SK-N-SH (cell line): ENCODE measurements at places on chromosomes 12 and 14. TPM values are rescaled to one million over a fixed set of nuclear protein-coding genes. Genes with fewer than 3 reads are reported as not detected.

Gene METTL25
- polyA plus RNA-seq: 3.0 and 3.2 TPM in 2 replicates

Gene KLHL28
- 0.72 and 1.3 TPM in 2 replicates for polyA plus RNA-seq

Gene CDH24
- polyA plus RNA-seq: 30.8 and 36.7 TPM in 2 replicates

Gene EXOC3L4
- 0.21 and 0.46 TPM in 2 replicates for polyA plus RNA-seq

GRCh38 chr12:105025890-105026289 lies 39.8 kb downstream of the NOPCHAP1 start:
- no peak overlapping the region for H3K27ac ChIP-seq
- H3K4me1 ChIP-seq: peaks cover 6% of the 10 kb centered on the region
- H3K36me3 ChIP-seq: peaks cover 13% of the 10 kb centered on the region
- H3K27me3 ChIP-seq: no peaks in the 10 kb centered on the region
- H3K4me3 ChIP-seq: no peak overlapping the region

DNA sequence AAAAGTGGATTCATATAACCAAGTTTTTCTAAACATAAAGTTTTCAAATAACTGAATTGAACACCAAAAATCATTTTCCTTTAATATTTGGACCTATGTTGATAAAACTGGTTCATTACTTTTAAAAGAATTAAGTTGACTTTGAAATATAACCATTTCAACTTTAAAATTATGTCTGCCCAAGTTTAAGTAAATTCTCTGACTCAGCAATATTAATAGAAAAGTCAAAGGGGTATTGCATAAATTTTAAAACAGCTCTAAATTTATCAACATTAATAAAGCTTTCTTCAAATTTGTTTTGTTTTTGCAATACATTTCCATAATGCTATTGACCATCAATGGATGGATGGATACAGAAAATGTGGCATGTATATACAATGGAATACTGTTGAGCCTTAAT lies 168.4 kb upstream of the GARIN6 start:
- H3K27ac ChIP-seq: no peak overlapping the region
- no peak overlapping the region for H3K4me3 ChIP-seq
- no peaks in the 10 kb centered on the region for H3K27me3 ChIP-seq
- H3K4me1 ChIP-seq: no peaks in the 10 kb centered on the region
- no peaks in the 10 kb centered on the region for H3K36me3 ChIP-seq
- no peak for DNase-seq

- H3K27ac ChIP-seq: no peak overlapping the region
- no peaks in the 10 kb centered on the region for H3K36me3 ChIP-seq
- no peak for DNase-seq
- no peaks in the 10 kb centered on the region for H3K27me3 ChIP-seq
- no peak overlapping the region for H3K4me3 ChIP-seq
Observed at GRCh38 chr12:74515849-74516248, 21.8 kb upstream of the ATXN7L3B start.

GRCh38 chr12:90090929-90091651 lies 382.5 kb upstream of the ATP2B1 start:
- peaks cover 18% of the 10 kb centered on the region; the same call in 1 of the 2 replicates for H3K4me1 ChIP-seq
- no peaks in the 10 kb centered on the region for H3K27me3 ChIP-seq
- no peaks in the 10 kb centered on the region for H3K36me3 ChIP-seq
- no peak overlapping the region for H3K27ac ChIP-seq
- no peak for DNase-seq
- H3K4me3 ChIP-seq: no peak overlapping the region

- no peak overlapping the region for H3K27ac ChIP-seq
- H3K27me3 ChIP-seq: no peaks in the 10 kb centered on the region
- H3K4me1 ChIP-seq: no peaks in the 10 kb centered on the region
- no peak overlapping the region for H3K4me3 ChIP-seq
- DNase-seq: no peak
Observed at GRCh38 chr14:39827901-39828655, 395.8 kb upstream of the FBXO33 start.

- H3K4me3 ChIP-seq: no peak overlapping the region
- H3K36me3 ChIP-seq: no peaks in the 10 kb centered on the region
- no peaks in the 10 kb centered on the region for H3K27me3 ChIP-seq
- no peak overlapping the region for H3K27ac ChIP-seq
- no peak for DNase-seq
Observed at GRCh38 chr12:130954544-130954831, 781 bp downstream of the ADGRD1 start.

DNA sequence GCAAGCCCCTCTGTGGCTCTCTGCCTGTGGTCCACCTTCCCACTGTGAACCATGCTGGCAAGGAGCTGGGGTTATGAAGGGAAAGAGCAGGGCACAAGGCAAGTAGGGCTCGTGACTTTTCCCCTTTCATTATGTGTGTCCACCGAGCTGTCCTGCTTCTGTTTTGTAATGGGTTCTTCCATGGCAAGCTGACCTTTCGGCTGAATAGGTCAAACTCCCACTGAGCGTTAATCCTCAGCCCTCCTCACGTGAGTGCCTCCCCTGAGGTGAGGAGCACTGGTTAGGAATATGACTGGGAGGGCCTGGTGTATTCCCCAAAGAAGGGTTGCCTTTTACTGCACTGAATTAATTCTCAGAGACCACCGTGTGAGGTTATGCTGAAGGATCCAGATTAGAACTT lies 424.3 kb downstream of the NPAS3 start:
- no peaks in the 10 kb centered on the region for H3K4me1 ChIP-seq
- H3K27ac ChIP-seq: no peak overlapping the region
- no peaks in the 10 kb centered on the region for H3K36me3 ChIP-seq

DNA sequence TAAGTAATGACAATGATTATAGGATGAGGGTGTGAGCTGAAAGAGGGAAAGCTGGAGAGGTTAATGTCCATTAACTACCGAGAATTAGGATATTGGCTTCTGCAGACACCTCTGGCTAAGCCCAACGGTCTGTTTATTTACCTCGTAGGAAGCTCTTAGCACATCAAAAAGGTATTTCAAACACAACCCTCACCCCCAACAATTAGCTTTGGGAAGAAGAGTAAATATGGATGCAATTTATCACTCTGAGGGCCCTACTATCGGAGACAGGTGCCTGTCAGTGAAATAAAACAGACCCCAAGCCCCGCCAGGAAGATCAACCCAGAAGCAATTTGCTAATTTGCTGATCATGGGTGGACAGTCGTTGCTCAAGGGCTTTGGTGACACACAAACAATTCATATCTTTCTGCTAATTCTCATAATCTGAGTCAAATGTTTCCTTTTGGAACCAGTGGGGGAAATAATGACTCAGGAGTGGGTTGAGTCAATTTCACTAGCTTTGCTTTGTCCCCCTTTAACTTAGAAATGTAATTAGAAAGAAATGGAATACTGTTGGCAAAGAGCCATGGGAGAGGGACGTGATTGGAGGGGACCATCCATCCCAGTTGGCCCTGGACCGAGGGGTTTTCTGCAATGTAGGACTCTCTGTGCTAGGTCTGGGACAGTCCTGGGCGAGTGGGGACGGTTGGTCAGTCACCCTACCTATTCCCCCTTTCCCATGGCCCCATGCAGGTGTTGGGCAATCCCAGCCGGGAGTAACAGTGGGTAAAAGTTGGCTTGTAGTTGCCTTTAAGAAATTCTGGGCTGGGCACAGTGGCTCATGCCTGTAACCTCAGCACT lies 99.1 kb upstream of the MED13L start:
- peaks cover 28% of the 10 kb centered on the region for H3K4me1 ChIP-seq
- no peak overlapping the region for H3K4me3 ChIP-seq
- peak; percentile 72 for DNase-seq
- no peaks in the 10 kb centered on the region for H3K27me3 ChIP-seq

DNA sequence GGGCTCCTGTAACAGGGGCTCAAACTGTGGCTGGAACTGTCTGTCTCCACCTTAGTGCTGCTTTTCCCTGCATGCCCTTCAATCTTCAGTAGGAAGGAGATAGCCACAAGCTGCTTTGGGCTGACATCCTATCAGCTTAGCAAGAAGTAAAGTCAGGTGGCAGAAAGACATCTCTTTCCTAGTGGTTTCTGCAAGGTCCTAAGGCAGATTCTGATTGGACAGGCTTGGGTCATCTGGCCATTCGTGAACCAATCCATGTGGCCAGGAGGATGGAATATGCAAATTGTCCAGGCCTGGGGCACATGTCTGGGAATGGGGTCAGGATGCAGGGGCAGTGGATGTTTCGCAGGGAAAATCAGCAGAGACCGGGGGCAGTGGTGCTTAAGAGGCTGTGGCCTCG lies 5.2 kb downstream of the RITA1 start:
- peak; percentile 84 for DNase-seq
- H3K27ac ChIP-seq: peak overlapping the region; percentile 7; the same call in 1 of the 2 replicates
- H3K4me1 ChIP-seq: peaks cover 19% of the 10 kb centered on the region; the same call in 1 of the 2 replicates
- H3K36me3 ChIP-seq: peaks cover 12% of the 10 kb centered on the region; the same call in 1 of the 2 replicates

DNA sequence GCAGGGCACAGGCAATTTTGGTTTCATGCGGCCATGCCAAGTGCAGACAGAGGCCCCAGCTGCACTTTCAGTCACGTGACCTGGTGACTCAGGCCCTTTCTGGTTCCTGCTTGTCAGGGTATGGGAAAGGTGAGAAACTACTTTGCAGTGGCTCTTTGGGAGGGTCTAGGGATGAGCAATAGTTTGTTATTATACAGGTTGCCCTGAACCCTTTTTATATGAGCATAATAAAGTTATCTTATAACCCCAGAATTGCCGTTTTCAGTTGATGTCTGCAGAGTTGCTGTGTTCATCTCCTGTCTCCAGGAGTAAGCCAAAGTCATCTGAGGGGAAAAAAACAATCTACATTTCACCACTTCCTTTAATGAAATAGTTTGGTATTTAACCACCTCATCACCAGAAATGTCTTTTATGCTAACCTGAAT lies 30.9 kb upstream of the EMP1 start:
- H3K4me1 ChIP-seq: peaks cover 11% of the 10 kb centered on the region; the same call in 1 of the 2 replicates
- peak overlapping the region; percentile 31 for H3K27ac ChIP-seq
- no peaks in the 10 kb centered on the region for H3K27me3 ChIP-seq
- H3K36me3 ChIP-seq: no peaks in the 10 kb centered on the region
- DNase-seq: no peak
